Right renal pelvis (tissue), 4 donors: ENCODE measurements at places on chromosomes 2 and 18.

- no peak for DNase-seq
Measured at GRCh38 chr2:111029181-111029927, 91.4 kb upstream of the BCL2L11 start.

GRCh38 chr2:120910956-120911951 is 175.6 kb downstream of the GLI2 start:
- no peak for DNase-seq

- no peak for DNase-seq
Measured at GRCh38 chr18:11905613-11906012, 2.5 kb downstream of the MPPE1 start.

GRCh38 chr18:53567929-53568574 is 656.4 kb downstream of the MBD2 start:
- no peak for DNase-seq
